ENCODE measurements at places on chromosomes 1 and 21.

DNA sequence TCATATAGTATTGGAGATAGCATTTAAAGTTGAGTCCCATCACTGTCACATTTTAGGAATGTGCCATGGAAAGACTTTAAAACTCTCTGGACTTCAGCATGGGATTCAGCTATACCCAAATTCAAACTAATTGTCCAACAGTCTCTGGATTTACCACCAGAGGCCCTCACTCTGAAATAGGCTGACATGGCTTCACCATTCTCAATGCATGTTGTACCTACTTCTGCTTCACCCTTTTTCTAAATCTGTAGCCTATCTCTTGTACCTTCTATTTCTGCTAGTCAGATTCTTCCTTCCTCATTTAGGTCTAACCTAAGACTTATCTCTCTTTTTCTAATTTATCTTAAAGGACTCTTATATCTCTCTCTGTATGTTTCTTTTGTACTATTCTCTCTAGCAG is 512.7 kb upstream of the ZRANB2 start:
- no peak for DNase-seq

GRCh38 chr21:32712043-32712442 is 15.8 kb downstream of the SYNJ1 start:
- DNase-seq: no peak

- no peak for DNase-seq
These were observed 48.8 kb downstream of the ARHGEF10L start for GRCh38 chr1:17588048-17588871.

- no peak for DNase-seq
These were observed 28.7 kb upstream of the COL6A2 start for GRCh38 chr21:46069166-46069565.

DNA sequence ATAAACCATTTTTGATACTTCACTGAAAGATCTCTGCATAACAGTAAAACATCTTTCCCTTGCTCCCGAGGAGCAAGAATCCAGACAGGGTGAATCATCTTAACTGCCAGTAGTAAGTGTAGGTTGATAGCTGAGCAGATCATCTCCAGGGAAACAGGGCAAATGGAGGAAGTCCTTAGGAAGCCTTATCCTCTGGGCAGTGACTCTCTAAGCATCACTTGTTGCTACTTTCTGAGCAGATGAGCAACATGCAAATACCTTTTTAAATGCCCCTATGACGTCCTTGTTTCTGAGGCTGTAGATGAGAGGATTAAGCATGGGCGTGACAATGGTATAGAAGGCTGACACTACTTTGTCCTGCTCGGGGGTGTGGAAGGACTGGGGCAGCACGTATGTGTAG is 8.9 kb downstream of the OR2T11 start:
- no peak for DNase-seq

GRCh38 chr1:19708567-19709110 is 44.0 kb downstream of the HTR6 start:
- DNase-seq: no peak

GRCh38 chr21:43276811-43277210 is 108.0 kb downstream of the CRYAA start:
- DNase-seq: no peak

Measured in amniotic stem cell (primary cell).